Left ventricle myocardium superior (tissue), 1 donor: ENCODE measurements at places on chromosomes 5 and 9. TPM values are rescaled to one million over a fixed set of nuclear protein-coding genes. Genes with fewer than 3 reads are reported as not detected.

Gene FXN
- 35.8 TPM for total RNA-seq

Gene MARCHF11
- total RNA-seq: 10.0 TPM

Gene GCNT4
- 0.17 TPM for total RNA-seq

Gene TAS2R1
- total RNA-seq: not detected

Gene PCDHGC4
- 2.5 TPM for total RNA-seq

Gene HK3
- total RNA-seq: 3.7 TPM

Gene TMEFF1
- not detected for total RNA-seq

DNA sequence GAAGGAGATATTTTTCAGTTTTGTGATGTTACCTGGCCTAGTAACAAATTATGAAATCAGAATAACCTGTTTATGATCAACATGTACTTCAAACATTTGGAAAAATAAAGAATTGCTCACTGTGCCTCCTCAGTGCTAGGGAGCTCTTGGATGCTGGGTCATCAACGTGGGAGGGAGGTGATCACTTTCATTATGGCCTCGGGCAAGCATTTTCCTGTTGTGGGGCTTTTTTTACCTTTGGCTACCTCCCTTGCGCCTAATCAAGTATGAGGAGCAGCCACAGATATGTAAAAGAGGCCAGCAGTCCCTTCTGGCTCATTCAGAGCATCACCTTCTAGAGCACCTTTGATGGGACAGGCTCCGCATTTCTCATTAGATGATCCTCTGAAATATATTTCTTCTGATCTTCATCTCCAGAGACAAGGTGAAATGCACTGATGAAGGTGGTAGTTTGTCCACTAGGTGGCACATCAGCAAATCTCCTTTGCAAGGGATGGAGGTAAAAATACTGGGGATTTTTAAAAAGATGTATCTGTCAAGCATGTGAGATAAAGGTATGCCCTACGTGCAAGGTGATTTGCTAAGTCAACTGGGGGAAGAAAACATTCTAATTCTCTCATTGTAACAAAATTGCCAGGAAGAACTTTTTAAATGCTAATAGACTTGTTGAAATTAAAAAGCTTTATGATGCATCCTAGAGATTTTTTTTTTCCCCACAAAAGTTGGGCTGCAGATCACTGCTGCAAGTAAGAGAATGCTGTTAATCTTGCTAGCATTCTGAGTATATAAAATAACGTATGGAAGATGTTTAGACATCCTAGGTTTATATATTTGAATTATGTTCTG is 218.2 kb downstream of the MAST4 start:
- DNase-seq: no peak

DNA sequence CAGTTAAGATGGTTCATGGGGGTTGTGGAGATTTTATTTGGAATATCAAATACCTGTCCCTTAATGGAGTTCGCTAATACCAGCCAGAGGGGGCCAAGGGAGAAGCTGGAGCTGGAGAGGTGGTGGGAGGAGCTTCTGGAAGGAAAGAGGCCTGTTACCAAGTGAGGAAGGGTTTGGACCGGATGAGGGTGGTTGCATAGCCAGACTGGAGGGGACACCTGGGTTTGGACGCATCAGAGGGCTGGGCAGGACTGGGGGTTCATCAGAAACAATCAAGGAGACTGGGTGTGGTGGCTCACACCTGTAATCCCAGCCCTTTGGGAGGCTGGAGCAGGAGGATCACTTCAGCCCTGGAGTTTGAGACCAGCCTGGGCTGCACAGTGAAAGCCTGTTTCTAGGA is 111.8 kb upstream of the IER5L start:
- no peak for DNase-seq

DNA sequence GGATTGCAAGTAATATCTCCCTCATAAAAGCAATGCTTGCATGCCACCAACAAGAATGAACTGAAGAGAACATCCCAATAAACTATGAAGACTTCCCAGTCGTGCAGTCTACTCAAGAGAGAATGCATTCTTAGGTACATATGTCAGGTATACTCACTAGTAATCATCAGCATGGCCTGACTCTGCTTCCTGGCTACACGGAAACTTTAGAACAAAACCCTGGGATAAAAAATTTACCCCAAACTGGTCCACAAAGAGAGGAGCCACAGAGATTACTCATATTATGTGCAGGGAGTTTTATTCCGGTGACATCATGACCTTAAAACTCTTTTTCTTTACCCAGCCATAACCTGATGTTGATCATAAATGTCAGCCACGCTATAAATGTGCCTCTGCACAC is 57.5 kb upstream of the PAPPA start:
- no peak for DNase-seq

- DNase-seq: peak; percentile 88
Observed at GRCh38 chr5:38466424-38467189, 89.8 kb downstream of the LIFR start.

- DNase-seq: no peak
Observed at GRCh38 chr5:156834916-156835315, 15.2 kb upstream of the PPP1R2B start.

DNA sequence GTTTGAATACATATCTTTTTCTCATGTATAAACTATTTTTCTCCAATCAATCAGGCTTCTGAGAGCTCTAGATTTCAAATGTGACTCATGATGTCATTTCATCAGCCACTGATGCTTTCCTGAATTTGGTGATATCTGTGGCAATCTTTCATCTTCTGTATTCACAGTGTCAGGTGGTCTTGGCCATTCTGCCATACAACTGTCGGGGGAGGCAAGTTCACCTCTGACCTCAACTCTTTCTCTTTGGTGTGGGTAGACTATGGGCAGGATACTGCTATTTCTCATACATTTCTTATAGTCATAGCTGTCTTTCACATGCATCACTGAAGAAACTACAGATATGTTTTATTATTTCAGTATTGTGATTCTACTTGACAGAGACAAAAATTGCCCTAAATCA is 414.1 kb upstream of the MEF2C start:
- DNase-seq: no peak

GRCh38 chr5:175539936-175540335 is 61.6 kb downstream of the SFXN1 start:
- no peak for DNase-seq

DNA sequence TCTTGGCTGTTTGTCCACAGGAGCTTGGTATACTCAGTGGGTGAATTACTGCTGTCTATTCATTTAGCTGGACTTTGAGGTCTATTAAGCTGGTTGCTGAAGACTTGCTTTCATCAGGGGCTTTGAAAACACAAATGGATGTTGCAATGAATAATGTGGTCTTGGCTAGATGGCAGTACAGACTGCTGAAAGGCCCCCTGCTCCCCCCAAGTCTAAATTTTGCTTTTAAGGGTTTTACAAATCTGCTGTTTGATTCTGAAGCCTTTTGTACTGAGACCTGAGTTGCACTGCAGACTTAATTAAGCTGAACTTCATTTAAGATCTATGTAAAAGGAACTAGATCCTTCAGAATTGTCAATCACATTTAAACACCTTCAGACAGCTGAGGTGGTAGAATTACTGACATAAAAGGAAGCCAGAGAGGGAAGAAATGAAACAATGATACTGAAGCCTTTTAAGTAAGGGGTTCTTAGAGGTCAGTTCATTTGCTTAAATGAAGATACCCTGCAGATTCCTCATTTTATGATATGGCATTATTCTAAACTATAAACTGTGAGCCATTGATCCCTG is 37.3 kb downstream of the KCTD16 start:
- no peak for DNase-seq

DNA sequence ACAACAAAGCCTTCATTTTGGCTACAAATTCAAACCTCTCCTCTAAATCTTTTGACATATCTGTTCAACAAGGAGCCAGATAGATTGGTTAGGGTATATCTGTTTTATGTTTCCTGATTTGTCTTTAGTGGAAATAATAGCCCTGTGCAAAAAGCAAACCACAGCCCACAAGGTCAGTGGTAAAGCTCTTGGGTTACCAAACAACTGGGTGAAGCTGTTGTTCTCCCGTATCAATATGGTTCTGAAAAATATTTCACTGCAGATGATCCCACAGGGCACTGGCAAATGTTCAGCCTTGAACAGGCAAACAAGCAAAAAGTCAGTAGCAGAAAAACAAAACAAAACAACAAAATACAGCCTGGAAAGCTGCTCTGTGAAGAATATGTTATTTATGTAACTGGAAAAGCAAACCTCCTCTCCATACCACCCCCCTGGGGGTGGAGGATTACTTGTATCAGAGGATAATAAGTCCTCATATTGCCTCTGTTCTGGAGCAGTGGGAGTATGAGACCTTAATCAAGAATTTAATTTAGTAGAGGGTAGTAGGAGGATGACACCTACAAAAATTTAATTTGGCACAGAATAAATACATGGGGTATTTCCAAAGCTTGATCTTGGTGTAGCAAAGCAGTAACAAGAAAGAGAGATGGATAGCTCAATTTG is 20.8 kb upstream of the PTBP3 start:
- DNase-seq: no peak

GRCh38 chr9:83106263-83106662 is 43.3 kb upstream of the RASEF start:
- DNase-seq: no peak

GRCh38 chr9:133490201-133490681 is 11.3 kb upstream of the SLC2A6 start:
- DNase-seq: peak; percentile 20

DNA sequence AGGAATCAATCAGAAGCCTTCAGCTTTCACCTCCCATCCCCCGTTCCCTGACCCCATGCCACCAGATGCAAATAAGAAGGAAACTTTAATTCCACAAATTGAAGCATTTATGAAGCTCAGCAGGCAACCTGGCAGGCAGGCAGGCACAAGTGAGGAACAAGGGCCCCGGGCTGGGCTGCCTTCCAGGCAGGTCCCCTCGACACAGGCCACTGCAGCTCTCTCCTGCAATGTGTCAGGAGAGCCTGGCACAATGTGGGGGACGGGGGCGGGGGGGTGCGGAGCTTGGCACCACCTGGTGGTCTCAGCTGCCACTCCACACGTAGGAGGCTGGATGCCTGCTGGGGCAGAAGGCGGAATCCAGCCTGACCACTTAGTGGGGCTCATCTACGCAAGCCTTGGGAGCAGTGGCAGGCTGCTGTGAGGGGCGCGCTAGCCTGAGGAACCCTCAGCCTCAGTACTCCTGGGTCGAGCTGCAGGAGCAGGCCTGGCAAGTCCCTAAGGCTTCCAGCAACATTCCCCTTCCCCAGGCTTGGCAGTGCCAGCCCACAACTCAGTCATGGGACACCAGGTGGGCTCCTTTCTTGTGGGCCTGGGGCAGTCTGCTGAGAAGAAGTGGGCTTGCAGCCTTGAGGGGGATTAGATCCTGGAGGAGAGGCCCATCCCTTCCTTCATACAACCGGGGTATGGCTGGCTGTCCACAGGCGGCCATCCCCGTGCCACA is 50.2 kb upstream of the KCNMB1 start:
- no peak for DNase-seq

DNA sequence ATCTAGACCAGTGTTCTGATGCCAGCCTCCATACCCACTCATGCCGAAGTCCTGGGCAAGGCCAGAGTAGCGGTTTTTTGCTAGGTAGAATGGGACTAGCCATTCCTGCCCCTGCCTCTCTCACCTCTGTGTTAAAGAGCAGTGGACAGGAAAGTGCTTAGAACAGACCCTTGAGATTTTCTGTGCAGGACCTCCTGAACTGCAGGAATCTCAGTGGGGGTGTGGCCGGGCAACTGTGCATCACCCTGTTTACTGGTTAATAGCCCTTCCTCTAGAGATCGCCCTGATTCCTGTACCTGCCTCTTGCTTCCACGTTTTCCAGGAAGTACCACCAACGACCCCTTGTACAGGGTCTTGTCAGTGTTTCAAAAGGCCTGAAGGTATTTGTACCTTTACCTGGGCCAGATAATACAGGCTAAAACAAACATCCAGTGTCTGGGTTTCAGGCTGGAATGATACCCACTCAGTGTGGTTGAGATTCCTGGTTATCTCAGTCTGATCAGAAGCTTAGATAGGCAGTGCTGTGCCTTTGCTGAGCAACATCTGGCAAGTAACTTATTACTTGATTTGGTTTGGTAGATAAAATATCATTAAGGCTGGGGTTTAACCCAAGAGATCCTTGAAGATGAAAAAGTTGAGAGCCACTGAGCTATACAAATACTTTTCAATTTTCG is 65.9 kb downstream of the RGS3 start:
- DNase-seq: no peak

DNA sequence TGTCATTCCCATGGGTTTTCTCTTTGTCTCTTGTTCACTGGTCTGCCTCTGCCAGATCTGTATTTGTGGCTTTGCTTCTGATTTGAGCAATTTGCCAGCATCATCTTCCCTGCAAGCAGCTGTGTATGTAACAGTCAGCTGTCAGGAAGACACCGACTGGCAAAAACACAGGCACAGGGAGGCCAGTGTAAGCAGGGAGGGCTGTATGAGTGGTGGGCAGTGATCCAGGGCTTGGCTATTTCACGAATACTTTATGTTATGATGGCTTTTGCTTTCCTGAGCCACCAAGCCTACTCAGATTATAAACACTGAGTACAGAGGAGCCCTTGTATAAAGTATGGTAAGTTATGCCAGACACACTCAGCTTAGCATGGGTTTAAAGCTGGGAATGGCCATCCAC is 11.6 kb downstream of the BNIP1 start:
- no peak for DNase-seq
